Dorsolateral prefrontal cortex (tissue), 122 donors: ENCODE measurements at places on chromosomes 7 and 10. TPM values are rescaled to one million over a fixed set of nuclear protein-coding genes. Genes with fewer than 3 reads are reported as not detected.

TACR2 gene
- total RNA-seq: 0.62 TPM

NACAD gene
- total RNA-seq: 96.9 TPM

RASA4 gene
- total RNA-seq: 79.8 TPM

PGAM2 gene
- total RNA-seq: 37.1 TPM

CYP26C1 gene
- total RNA-seq: 0.49 TPM

TFR2 gene
- total RNA-seq: 10.0 TPM

PLPP4 gene
- 8.6 TPM for total RNA-seq

DNA sequence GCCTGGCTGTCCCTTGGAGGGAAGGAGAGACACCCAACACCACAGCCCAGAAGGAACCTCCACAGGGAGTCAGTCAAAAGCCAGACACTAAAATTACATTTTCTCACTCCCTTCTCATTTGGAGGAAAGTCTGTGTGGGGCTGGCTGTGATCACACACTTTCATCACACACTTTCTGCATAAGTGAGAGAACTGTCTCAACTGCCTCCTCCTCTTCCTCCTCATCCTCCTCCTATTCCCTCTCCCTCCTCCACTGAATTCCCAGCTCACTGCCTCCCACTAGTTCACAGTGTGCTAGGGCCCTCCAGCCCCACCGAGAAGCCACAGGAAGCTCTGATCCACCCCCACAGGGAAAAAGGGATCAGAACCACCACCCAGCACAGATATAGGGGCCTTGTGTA lies 91.6 kb downstream of the KCNMA1 start:
- no peak for DNase-seq

DNA sequence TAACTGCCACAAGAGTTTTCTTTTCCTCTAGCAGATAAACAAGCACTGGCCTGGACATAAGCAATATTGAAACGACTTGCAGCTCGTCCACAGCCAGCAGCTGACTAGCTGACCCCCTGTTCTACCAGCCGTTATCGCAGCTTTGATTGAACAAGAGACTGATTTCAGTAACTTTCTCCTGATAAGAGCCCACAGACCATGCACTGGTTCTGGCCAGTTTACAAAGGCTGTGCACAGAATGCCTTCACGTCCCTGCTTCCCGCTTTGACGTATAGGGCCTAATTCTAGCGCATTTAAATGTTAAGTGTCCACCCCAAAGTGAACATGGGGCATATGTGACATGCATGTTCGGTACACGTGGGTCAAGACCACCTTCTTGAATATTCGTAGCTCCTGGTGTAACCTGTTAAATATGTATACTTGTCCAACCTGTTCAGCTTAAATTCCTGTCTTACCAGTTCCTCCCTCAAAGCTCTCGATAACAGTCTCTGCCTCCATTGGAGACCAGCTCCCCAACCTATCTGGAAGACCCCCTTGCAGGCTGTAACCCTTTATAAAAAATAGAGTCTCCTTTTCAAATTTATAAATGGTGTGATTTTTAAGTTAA lies 69.2 kb downstream of the LYZL1 start:
- no peak for DNase-seq

DNA sequence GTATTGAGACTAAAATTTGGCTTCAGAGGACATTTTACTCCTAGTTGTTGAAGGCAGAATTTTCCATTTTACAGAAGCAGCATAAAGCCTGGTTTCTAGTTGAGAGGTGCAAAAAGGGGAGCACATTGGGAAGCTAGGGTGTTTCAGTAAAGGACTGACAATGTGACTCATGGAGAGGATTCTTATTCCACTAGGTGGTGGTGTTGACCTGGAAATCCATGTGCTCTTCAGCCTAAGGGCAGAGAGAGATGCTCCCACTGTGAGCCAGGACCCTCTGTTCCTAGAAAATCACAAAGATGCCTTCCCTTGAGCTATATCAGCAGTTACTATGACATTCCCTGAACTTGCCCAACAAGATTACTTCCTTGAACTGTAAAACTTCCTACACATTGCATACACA lies 687.8 kb downstream of the IPMK start:
- no peak for DNase-seq

- DNase-seq: no peak
These were observed 3.2 kb downstream of the HOXA5 start for GRCh38 chr7:27140126-27140857.

DNA sequence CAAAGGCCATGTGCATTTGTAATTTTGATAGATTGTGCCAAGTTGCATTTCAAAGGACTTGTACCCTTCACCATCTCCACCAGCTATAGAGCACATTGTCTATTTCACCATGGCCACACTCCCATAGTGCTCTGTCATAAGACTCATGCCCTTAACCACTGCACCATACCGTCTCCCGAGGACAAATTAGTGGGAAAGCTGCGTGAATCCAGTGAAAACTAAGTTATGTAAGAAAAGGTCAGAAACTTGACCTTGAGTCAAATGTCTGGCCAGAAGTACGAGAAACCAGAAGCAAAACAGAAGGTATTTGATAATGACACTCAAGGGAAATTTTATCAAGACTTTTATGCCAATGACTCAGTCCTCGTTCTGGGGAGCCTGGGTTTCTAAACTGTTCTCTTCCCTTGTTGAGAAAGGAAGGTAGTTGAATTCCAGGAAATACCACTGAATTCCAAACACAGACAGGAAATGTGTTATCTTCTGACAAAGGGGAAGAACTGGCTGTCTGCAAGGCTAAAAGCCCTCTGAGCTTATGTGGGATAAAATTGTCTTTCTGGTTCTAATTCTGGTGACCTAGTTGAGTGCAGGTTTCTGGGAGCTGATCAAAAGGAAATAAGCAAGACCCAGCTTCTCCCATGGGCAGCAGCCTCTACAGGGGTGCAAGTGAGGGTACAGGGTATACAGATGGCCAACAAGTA lies 49.7 kb downstream of the CDK1 start:
- DNase-seq: no peak

DNA sequence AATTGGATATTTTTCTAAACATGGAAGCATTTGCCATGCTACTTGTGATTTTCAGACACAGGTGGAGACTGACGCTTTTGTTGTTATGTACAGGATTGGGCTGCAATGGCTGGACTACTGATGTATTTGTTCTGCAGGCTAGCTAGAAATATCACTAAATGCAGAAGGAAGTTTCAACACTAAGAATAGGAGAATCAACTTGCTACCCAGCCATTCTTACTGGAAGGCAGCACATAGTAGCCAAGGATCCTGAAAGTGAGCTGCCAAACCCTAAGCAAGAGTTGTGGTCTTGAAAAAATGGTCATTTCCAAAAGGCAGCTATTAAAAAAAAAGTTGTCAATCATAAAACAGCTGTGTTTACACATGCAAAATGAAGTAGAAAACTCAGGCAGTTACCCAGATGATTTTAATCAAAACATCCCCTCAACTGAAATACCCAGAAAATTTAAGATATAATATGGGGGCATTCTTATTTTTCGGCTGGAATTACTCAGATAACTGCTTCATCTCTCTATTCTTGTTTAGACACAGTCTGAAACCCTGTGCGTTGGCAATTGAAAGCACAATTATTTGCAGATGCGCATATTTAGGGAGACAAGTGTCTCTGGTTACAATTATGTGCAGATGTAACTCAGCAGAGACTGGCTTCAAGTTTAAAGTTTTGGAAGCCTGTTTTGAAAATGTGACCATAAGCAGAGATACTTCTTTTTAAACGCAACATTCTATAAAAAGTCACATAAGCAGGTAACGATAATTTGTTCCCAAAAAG lies 31.2 kb downstream of the GFRA1 start:
- no peak for DNase-seq

DNA sequence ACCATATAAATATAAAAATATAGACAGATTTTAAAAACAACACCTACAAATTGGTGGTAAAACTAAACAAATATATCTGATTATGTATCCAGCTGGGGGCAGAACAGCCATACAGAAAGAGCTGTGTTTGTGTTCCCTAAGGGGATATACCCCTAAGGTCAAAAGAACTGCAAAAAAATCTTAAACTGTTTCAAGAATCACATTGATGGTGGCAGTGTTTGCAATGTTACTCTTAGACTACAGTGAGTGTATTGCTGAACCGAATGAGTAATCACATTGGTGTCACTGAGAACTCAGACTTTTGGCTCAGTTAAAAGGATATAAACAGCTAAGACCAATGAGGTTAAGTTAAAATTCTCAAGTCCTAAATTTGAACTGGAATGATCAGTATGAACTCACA lies 27.1 kb upstream of the PTPRN2 start:
- no peak for DNase-seq

- no peak for DNase-seq
These were observed 99.6 kb downstream of the ST8SIA6 start for GRCh38 chr10:17354781-17355180.

GRCh38 chr10:91210435-91210834 lies 10.0 kb upstream of the PCGF5 start:
- no peak for DNase-seq

DNA sequence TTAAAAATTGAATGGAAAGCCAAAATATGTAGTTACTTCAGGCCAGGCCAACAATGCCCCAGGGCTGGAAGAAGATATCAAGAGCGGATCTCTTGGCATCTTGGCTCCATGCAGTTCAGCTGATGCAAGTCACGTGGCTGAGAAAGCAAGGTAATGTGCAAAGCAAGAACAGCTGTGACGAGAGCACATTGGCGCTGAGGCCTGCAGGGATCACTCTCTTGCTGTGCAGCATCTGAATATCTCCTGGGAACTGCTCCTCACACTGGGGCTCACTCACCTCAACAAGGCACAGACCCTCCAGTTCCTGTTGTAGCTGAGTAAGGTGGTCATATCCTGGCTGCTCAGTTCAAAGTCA lies 14.0 kb downstream of the AKR1B1 start:
- no peak for DNase-seq

- DNase-seq: no peak
These were observed 102.4 kb downstream of the USP6NL start for GRCh38 chr10:11509036-11509435.

DNA sequence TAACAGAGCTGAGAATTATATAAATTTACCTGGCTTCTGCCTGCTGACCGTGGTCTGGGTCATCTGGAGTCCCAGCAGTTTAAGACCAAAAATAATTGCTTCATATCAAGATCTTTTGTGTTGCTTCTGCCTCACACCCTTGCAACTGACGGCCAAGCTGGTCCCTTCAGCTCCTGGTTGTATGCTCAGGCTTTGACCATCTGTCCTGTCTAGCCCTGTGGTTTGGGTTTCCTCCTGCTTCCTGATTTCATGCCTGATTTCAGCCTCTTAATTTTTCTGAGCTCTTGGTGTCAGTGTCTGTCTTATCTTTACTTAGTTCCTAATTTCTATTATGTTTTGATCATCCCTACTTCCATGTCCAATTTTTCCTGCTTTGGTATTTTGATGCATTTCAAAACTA lies 87.9 kb upstream of the PLXDC2 start:
- DNase-seq: no peak
